ENCODE measurements at places on chromosomes 5 and 9. TPM values are rescaled to one million over a fixed set of nuclear protein-coding genes. Genes with fewer than 3 reads are reported as not detected.

IFNK gene
- not detected for total RNA-seq

CNTLN gene
- total RNA-seq, result 6.3 TPM

LAMC3 gene
- 1.1 TPM for total RNA-seq

DBH gene
- total RNA-seq, result not detected

SPAAR gene
- total RNA-seq, result not detected

NELFB gene
- total RNA-seq, result 44.5 TPM

SLC27A6 gene
- total RNA-seq, result not detected

Data from A549 treated with DMSO at 1 μM for 4 hours (cell line).